Endodermal cell (in vitro differentiated cells): ENCODE measurements at places on chromosomes 7 and 10. TPM values are rescaled to one million over a fixed set of nuclear protein-coding genes. Genes with fewer than 3 reads are reported as not detected.
A peak's percentile ranks its signal among the peaks of the same experiment; 100 is the strongest.

DNA sequence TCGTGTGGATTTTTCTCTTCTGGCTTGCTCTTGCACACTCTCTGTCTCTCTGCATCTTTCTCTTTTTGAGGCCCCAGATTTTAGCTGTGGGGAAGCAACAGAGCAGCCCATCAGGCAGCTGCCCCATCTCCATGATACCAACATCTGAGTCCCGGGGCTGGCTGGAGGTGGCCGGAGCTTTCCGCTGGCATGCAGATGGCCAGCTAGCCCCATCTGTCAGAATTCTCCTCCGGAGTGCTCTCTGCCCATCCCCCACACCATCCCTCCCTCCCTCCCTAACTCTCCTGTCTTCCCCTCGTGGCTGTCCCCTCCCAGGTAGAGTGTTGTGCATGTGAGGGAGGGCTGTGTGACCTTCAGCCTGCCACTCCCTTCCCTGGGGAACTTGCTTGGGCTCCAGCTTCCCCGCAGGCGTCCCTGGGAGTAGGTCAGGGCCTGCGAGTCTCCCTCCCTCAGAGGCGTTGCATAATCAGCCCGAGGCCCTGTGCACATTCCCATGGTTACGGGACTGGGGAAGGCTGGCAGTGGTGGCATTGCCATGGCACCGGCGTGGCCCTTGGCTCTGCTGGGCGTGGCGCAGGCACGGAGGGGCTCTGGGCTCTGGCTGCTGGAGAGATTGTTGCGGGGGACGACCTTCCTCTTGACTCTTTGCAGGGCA is 24.7 kb downstream of the GHRHR start:
- H3K4me3 ChIP-seq, result no peak overlapping the region
- peaks cover 6% of the 10 kb centered on the region for H3K27me3 ChIP-seq
- DNase-seq, result peak; percentile 67
- H3K36me3 ChIP-seq, result no peaks in the 10 kb centered on the region

GRCh38 chr10:11144626-11145494 is 127.2 kb downstream of the CELF2 start:
- no peaks in the 10 kb centered on the region for H3K27me3 ChIP-seq
- H3K4me3 ChIP-seq, result no peak overlapping the region
- peaks cover 25% of the 10 kb centered on the region for H3K4me1 ChIP-seq
- no peak for DNase-seq
- H3K27ac ChIP-seq, result no peak overlapping the region

GRCh38 chr10:84715911-84716310 is 387.5 kb downstream of the CCSER2 start:
- DNase-seq, result peak; percentile 87
- no peaks in the 10 kb centered on the region for H3K4me1 ChIP-seq
- H3K36me3 ChIP-seq, result no peaks in the 10 kb centered on the region
- no peak overlapping the region for H3K27ac ChIP-seq
- H3K27me3 ChIP-seq, result no peaks in the 10 kb centered on the region

DNA sequence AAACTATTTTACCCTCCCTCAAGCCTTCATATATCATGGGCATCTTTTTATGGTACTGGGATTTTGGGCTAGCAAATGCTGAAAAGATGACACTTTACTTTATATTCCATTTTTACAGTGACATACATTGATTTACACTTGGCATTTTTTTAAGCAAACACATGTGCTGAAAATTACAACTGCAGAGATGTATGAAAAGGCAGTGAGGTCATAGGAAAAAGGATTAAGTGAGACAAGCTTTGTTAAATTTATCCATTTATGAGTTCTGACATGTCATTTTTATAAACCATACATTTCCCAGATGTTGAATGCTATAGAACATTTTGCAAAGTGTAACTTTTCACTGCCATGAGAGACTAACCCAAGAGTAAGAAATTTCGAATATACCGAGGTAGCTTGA is 68.8 kb upstream of the RSU1 start:
- H3K36me3 ChIP-seq, result no peaks in the 10 kb centered on the region
- no peak overlapping the region for H3K4me3 ChIP-seq
- no peaks in the 10 kb centered on the region for H3K27me3 ChIP-seq
- H3K4me1 ChIP-seq, result no peaks in the 10 kb centered on the region
- no peak for DNase-seq

- H3K4me1 ChIP-seq, result no peaks in the 10 kb centered on the region
- H3K36me3 ChIP-seq, result no peaks in the 10 kb centered on the region
- H3K4me3 ChIP-seq, result no peak overlapping the region
Measured at GRCh38 chr10:44619521-44619920, 234.6 kb upstream of the CXCL12 start.

GRCh38 chr7:6556196-6556595 is 4.9 kb upstream of the GRID2IP start:
- H3K27me3 ChIP-seq, result no peaks in the 10 kb centered on the region
- H3K36me3 ChIP-seq, result no peaks in the 10 kb centered on the region
- H3K27ac ChIP-seq, result no peak overlapping the region
- DNase-seq, result peak; percentile 89

GRCh38 chr7:46386428-46387399 is 465.6 kb upstream of the IGFBP3 start:
- no peak overlapping the region for H3K27ac ChIP-seq
- H3K27me3 ChIP-seq, result no peaks in the 10 kb centered on the region

DNA sequence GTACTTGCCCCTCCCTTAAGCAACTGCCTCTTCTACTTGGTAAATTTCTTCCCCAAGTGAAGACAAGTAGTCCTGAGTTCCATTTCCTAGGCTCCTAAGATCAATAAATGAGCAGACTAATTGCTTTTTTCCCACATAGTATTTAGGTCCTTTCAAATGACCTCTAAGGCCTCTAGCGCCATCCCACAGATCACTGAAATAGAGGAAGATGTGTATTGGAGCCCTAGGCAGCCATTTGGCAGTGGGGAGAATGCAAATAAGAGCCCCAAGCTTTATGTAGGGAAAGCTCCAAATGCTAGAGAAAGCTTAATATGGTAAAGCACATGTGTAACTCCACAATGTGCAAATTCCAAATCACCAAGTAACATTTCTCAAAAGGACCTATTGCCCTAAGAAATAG is 316.5 kb upstream of the PHF14 start:
- H3K4me1 ChIP-seq, result no peaks in the 10 kb centered on the region
- no peak overlapping the region for H3K4me3 ChIP-seq
- H3K27me3 ChIP-seq, result no peaks in the 10 kb centered on the region
- peak; percentile 76 for DNase-seq

DNA sequence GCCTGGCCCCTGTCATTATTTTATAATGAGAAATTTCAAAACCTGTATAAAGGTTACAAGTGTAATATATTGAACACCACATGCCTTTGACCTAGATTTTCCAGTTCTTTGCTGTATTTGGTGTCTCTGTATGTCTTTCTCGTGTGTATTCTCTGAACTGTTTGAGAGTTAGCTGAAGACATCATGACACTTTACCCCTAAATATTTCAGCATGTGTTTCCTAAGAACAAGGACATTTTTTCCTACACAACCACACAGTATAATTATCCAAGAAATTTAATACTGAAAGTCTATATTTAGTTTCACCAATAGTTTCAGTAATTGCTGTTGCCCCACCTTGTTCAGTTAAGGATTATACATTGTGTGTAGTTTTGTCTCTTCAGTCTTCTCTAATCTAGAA is 14.8 kb downstream of the ZRANB1 start:
- no peak overlapping the region for H3K4me3 ChIP-seq
- no peak for DNase-seq
- H3K27me3 ChIP-seq, result no peaks in the 10 kb centered on the region

- no peak overlapping the region for H3K27ac ChIP-seq
- no peak overlapping the region for H3K4me3 ChIP-seq
- H3K36me3 ChIP-seq, result no peaks in the 10 kb centered on the region
- H3K27me3 ChIP-seq, result no peaks in the 10 kb centered on the region
- DNase-seq, result peak; percentile 56
Measured at GRCh38 chr10:119222537-119222936, 15.2 kb downstream of the GRK5 start.

DNA sequence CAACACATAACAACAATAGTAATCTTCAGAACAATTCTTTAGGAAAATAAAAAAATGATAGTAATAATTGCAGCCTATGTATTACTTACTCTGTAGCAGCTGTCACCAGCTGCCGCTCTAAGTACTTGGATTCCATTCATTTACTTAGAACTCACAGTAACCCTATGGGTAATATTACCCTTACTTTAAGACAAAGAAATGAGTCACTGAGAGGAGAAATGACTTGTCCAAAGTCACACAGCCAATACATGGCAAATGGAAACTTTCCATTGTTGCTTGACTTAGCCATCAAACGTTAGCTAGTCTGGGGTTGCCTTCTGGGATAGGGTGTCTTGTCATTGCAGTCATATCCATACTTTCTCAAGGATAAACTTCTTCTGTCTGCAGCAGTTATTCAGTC is 3.6 kb downstream of the CCNY start:
- no peak for DNase-seq
- no peaks in the 10 kb centered on the region for H3K27me3 ChIP-seq
- no peaks in the 10 kb centered on the region for H3K4me1 ChIP-seq
- H3K36me3 ChIP-seq, result peaks cover 5% of the 10 kb centered on the region

DNA sequence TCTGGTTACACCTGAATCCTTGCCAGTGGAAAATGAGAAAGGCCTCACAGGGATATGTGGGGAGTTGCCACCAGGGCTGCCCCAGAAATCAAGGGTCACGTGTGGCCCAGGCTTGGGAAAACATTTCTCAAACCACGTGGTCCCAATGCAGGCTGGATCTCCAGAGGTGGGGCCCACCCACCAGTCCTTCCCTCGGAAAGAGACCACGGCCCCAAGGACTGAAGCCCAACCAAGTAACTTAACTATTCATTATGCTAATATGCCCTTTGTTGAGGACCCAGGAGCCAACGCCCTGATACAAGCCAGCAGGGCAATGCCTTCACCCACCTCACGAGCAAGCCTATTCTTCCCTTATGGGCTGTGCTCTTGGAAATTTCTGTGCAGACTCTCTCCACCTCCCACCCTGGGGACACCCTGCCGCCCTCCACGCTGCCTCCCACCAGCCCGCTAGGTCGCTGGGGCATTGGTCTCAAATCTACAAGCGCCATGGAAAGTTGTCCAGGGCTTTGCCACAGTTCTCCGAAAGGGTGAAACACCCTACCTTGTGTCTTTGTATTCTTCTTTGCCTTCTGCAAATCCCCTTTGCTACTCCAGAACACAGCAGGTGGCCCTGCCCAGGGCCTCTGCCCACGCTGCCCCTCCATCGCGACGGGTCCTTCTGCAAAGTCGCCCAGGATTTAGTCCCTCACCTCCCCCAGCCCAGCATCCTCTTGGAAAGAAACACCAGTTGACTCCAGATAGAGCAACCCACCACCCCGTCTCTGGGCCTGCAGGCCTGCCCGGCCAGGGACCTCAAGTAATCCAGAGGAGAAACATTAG is 8.8 kb downstream of the TNS3 start:
- H3K4me1 ChIP-seq, result peaks cover 7% of the 10 kb centered on the region
- H3K36me3 ChIP-seq, result no peaks in the 10 kb centered on the region
- no peak overlapping the region for H3K4me3 ChIP-seq
- peak overlapping the region; percentile 73 for H3K27ac ChIP-seq
- H3K27me3 ChIP-seq, result no peaks in the 10 kb centered on the region

- H3K27me3 ChIP-seq, result no peaks in the 10 kb centered on the region
- H3K36me3 ChIP-seq, result no peaks in the 10 kb centered on the region
- DNase-seq, result no peak
- H3K4me3 ChIP-seq, result no peak overlapping the region
Measured at GRCh38 chr7:134084488-134085144, 42.5 kb upstream of the LRGUK start.

DNA sequence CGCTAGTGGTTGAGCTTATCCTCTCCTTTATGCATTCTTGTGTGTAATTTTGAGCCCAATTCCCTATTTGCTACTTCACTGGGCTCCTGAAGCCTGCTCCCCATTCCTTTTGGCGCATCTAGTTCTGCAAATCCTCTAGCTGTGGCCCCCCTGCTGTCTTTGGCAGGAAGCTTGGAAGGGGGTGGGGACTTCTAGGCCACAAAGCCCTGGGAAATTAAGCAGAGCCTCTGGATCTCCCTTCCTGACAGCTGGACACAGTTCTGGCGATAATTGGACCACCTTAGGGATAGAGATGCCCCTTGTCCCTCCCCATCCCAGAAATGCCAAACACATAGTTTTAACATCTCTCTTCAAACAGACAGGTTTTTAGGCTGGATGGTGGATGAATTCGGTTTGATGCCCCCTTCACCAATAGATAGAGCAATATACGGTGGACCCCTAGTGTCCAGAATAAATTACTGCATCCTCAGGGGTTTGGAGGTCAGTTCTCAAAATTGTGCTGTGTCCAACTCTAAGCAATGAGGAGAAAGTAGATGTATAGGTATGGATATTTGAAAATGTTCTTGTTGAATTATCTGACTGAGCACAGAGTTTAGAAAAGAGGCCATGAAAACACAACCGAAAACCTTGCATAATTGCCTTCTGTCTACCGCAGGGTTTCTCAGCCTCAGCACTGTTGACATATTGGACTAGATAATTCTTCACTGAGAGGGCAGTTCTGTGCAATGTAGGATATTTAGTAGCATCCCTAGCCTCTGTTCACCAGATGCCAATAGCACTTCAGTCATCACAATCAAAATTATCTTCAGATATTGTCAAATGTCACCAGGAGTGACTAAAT is 75.5 kb downstream of the PAPSS2 start:
- no peaks in the 10 kb centered on the region for H3K4me1 ChIP-seq
- H3K27ac ChIP-seq, result no peak overlapping the region
- H3K36me3 ChIP-seq, result no peaks in the 10 kb centered on the region
- peak overlapping the region; percentile 34 for H3K4me3 ChIP-seq
- peak; percentile 92 for DNase-seq

GRCh38 chr7:144738708-144739314 is 97.0 kb downstream of the TPK1 start:
- no peaks in the 10 kb centered on the region for H3K4me1 ChIP-seq
- H3K4me3 ChIP-seq, result no peak overlapping the region
- H3K27me3 ChIP-seq, result no peaks in the 10 kb centered on the region

- no peaks in the 10 kb centered on the region for H3K27me3 ChIP-seq
- H3K27ac ChIP-seq, result no peak overlapping the region
- peaks cover 19% of the 10 kb centered on the region for H3K36me3 ChIP-seq
- no peaks in the 10 kb centered on the region for H3K4me1 ChIP-seq
- H3K4me3 ChIP-seq, result no peak overlapping the region
- no peak for DNase-seq
Measured at GRCh38 chr7:130207033-130207432, 627 bp upstream of the SSMEM1 start.

DNA sequence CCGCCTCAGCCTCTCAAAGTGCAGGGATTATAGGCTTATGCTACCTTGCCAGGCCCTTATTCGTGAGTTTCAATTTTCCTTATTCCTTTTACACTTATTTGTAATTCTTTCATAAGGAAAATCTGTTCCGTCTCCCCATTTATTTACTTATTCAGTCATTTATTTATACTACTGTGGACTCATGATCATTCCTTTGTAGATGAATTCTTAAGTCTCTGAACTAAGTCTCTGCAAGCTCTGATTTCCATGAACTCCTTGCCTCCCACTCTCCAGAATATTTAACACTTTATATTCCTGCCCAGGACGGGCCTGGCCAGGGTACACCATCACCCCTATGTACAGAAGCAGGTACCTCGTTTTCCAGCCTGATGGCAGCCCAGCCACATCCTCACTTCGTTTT is 39.4 kb downstream of the PFKFB3 start:
- no peak overlapping the region for H3K4me3 ChIP-seq
- no peaks in the 10 kb centered on the region for H3K36me3 ChIP-seq
- no peaks in the 10 kb centered on the region for H3K27me3 ChIP-seq
- H3K4me1 ChIP-seq, result no peaks in the 10 kb centered on the region

GRCh38 chr10:126687121-126687606 is 16.7 kb upstream of the C10orf90 start:
- no peaks in the 10 kb centered on the region for H3K36me3 ChIP-seq
- H3K4me1 ChIP-seq, result peaks cover 11% of the 10 kb centered on the region
- H3K27ac ChIP-seq, result peak overlapping the region; percentile 55
- H3K4me3 ChIP-seq, result no peak overlapping the region

CCDC7 gene
- total RNA-seq, result 2.6 to 4.3 TPM (median 4.3 TPM) in 3 replicates

CDHR1 gene
- 0.77 to 2.0 TPM (median 1.3 TPM) in 3 replicates for total RNA-seq

CALHM1 gene
- 0.07 TPM in 1 of 2 replicates, not detected in the other for total RNA-seq

PDE6C gene
- total RNA-seq, result not detected in 3 replicates

MSS51 gene
- 1.3 to 3.9 TPM (median 3.7 TPM) in 3 replicates for total RNA-seq

MOGAT3 gene
- total RNA-seq, result not detected in 2 replicates

GNGT1 gene
- total RNA-seq, result not detected in 3 replicates

TRPV5 gene
- 0.22 to 0.42 TPM in 2 of 3 replicates, not detected in the other for total RNA-seq

AFAP1L2 gene
- total RNA-seq, result 2.2 and 2.9 TPM in 2 replicates
